Putamen (tissue), 1 donor: ENCODE measurements at places on chromosomes 2 and 18.

DNA sequence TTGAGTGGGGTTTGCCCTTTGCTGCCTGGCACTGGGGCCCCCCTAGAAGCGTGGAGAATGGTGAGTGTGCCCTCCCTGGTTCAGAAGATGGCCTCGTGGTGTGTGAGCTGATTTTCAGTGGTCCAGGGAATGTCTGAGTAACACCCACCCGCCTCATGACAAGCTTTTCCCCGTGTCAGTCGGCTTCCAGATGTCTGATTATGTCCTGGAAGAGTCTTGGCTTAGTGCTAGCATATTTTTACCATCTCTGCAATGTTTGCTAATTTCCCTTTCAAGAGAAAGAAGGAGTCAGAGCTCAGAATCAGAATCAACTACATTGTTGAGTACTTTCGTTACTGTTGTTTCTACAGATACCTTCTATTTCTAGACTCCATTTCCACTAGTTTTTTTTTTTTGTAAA is 214.7 kb downstream of the SEPTIN10 start:
- no peak for DNase-seq

DNA sequence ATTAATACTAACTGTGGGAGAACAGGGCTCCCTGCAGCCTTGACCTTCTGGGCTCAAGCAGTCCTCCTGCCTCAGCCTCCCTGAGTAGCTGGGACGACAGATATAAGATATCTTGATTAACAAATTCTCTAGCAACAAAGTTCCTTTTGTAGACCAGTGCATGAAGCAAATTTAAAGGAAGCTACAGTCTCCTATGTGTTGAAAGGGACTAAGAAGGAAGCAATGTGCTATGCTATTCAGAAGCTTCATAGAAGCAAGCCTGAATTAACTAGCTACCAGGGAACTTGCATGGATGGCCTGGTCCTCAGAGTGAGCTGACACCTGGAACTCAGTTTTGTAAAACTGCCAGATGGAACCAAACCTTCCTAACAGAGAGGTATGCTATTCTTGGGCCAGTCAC is 33.2 kb downstream of the RAPH1 start:
- no peak for DNase-seq

DNA sequence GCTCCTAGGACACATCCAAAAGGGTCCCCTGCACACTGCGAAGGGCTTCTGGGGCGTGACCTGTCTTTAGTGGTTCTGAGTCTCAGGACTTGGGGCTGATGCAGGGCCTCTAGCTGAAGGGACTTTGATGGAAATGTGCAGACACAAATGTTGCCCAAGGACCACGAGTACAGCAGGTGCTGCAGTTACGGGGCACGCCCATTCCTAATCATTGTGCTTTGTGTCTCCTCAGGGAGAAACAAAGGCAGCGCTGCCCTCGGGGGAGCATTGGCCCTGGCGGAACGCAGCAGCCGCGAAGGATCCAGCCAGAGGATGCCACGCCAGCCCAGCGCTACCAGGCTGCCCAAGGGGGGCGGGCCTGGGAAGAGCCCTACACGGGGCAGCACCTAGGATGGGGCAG is 8.0 kb downstream of the TUBA3E start:
- no peak for DNase-seq

DNA sequence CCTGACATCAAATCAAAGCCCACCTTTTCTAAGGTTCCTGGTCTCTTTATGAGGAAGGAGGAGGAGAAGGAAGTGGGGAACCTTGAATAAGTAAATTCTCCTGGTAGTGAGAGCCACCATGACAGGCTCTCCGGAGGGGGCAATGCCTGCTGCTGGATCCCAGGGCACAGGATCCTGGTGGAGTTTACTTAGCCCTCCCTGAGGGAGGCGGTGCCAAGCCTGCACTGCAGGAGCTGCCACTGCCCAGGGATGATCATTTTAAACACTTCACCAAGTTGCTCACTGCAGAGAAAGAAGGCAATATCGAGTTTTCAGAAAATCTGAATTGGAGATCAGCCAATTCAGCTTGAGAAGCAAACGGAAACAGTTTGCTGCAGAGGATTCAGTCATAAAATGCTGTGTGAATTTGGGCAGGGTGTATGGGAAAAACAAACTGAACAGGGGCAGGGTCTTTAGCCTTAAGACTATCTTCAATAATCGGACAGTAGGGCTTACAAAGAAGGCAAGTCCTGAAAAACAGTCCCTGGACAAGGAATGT is 200.7 kb downstream of the RAD51AP2 start:
- no peak for DNase-seq

GRCh38 chr18:51561821-51562220 is 364.3 kb upstream of the MEX3C start:
- DNase-seq = no peak

- no peak for DNase-seq
Measured at GRCh38 chr18:55925772-55926171, 337.8 kb upstream of the TCF4 start.

DNA sequence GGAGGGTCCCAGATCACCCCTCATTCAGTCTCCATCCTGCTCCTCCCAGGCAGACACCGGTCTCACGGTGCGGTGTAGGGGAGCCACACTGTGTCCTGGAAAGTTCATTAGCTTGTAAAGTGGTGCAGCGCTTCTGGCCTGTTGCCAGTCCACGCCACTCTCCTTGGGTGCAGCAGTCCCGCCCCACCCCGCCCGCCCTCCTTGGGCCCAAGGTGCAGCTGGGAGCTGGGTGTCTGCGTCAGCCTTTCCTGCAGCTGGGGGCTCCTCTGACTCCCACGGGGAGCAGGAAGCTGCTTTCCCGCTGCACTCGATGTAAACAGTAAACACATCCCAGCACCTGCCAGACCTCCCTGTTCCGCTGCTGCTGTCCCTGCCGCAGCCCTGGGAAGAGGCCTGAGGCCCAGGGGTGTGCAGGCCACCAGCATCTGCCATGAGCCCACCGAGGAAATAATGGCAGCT is 53.8 kb upstream of the ASB18 start:
- DNase-seq = no peak

DNA sequence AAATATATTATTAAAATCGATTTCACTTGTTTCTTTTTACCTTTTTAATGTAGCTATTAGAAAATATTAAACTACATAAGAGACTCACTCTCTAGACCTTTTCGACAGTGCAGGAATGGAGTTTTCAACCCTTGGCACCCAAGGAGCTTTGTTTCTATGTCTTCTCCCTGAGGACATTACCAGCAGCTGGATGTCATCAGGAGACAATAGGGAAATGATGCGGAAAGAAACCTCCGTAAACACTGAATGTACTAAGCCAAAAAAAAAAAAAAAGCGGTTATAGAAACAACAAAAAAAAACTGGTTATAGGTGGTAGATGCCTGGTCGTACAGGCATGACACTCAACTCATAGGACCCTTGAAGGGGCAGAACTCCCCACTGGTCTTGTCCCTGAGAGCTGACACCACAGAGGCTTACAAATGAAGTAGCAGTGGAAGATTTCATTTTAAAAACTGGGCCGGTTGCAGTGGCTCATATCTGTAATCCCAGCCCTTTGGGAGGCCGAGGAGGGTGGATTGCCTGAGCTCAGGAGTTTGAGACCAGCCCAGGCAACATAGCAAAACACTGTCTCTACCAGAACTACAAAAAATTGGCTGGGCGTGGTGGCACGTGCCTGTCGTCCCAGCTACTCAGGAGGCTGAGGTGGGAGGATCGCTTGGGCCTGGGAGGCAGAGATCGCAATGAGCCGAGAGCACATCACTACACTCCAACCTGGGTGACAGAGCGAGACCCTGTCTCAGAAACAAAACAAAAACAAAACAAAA is 23.8 kb downstream of the THAP4 start:
- DNase-seq = no peak

DNA sequence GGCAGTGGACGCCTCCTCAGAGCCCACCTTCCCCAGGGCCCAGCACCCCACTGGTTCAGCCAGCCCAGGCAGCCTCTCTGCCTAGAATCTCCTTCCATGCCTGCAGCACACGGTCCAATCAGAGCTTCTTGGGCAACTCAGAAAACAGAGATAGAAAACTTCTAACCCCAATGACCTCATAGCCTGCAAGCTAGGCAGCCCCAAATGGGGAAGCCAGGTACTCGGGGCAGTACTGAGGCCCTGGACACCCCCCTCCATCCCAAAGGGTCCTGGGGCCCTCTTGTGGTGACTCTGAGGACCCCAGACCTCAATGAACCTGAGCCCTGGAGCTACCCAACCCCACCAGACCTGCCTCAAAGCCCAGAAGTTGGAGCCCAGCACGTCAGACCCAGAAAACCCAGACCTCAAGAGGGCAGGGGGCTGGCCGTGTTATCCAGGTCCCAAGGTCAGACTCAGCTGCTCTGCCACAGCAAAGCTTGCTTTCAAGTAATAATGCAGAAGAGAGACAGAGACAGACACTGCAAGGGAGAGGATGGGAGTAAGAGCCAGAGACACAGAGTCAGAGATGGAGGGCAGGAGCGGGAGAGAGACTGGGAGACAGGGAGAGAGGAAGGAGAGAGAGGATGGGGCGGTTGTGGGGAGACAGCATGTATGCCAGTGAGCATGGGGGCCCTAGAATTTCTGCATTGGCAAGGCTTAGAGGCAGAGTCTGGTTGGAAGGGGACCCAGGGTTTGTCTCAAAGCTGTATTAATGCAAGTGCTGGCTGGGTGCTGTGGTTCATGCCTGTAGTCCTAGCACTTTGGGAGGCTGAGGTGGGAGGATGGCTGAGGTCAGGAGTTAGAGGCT is 28.2 kb downstream of the SERTAD2 start:
- DNase-seq = no peak

DNA sequence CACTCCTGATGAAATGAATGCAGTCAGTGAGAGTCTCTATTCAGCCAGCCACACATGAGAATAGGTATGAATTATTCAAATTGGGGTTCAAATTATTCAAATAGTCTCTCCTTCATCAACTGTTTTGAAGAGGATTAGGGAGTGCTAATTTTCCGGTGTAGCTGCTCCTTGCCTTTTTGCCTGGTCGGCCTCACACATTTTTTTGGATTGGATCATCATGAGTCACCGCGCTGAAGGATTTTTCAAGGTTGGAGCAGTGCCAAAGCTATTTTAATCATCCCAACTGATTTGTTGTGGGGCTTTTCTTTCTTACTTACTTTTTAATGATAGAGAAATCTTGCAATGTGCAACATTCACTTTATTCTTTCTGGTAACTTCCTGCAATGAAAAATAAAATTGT is 2.4 kb upstream of the DTNA start:
- peak; percentile 64 for DNase-seq

GRCh38 chr2:71811157-71811556 is 336.5 kb downstream of the CYP26B1 start:
- no peak for DNase-seq

DNA sequence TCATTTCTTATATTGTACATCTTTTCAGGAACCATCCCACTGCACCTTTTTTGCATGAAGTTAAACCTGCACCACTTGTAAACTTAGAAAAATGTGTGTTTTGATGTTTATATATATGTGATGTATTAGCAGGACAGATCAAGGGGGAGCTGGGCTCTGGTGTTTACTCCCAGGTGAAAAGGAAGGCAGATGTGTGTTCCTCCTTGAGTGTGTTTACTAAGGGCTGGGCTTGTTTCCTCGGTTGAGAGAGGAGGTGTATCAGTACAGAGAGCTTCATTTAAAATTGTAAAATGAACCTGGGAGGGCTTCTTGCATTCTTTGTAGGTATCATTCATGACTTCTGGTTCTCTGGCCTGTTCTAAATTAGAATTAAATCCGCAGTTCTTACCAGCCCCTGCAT is 14.8 kb downstream of the LPIN1 start:
- DNase-seq = no peak

- no peak for DNase-seq
Measured at GRCh38 chr18:13594551-13594950, 131.8 kb downstream of the FAM210A start.

DNA sequence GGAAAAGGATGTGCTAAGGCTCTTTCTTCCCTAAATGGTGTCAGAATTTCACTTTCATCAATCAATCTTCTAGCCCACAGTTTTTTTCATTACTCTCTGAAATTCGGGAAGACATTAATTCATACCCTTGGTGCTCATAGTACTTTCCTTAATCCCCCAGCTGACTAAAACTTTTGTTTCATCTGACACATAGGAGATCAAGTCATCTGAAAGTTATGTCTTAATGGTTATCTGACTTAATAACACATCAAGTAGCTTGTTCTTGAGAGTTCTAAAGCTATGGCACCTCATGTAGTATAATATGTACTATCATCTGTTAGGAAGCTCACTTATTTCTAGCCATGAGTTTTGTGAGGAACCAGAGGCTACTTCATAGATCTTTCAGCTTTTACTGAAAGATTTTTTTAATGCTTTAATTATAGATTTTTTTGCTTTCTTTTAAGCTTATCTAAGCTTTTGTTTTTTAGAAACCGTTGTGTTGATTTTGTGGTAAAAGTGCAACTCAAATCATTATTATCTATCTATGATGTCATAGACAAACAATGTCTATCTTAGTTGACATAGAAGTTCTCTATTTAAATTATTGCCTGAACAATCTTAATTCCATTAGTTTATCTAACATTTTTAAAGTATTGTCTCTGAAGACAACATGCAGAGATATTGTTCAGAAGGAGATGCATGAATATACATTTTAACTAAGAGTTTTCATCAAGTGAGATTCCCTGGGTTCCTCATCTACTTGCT is 93.6 kb upstream of the UBXN4 start:
- DNase-seq = no peak

GRCh38 chr2:8457092-8457481 is 224.8 kb upstream of the ID2 start:
- DNase-seq = no peak

DNA sequence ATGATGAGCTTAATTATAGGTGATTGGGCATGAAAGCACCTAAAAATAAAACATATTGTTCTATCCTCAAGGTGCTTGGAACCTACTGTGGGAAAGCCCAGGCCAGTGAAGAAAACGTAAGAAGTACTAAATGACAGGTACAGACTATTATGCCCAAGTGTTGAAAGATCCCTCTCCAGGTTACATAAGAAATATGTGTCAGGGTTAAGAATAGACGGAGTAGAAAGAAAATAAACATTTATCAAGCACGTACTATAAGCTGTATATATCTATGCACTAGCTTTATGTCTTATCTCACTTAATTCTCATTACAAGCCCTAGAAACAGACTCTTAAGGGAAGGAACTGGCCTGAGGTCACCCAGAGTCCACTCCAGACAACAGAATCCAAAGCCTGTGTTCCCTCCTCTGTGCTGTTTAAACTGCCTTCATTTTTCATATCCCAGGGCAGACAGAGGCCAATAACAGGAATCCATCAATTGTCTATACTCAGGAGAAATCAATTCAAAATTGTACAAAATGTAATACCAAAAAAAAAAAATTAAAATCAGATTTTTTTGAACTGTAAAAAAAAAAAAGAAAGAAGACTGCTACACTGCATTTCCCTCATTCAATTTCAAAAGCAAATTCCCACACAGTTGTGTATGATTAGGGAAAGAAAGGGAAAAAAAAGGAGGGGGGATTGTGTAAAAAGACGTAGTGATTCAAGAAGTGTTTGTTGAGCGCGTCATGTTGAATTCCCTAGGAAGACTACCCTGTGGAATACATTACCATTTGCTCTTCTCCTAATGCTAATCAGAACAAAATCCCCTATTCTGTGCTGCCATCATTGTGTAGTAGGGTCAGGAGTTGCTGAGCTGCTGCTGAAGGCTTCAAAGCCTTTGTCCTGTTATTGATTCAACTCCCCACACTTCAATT is 156.3 kb downstream of the IRS1 start:
- DNase-seq = no peak

DNA sequence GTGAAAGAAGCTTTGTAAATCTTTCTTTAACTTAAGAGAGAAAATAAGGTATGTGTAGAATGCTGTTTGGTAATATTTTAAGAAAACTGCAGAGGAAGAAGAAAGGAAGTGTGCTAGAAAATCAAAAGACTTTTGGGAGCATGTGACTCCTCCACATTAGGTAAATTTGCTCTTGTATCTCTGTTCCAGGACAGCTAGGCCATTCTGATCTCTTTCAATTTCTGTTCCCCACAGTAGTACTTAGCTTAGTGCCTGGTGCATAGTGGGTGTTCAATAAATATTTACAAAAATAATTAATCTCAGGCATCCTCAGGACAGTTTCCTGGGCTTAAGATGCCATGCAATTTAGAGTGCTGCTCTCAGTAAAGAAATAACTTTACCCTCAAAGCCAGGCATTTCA is 105.0 kb downstream of the GPD2 start:
- DNase-seq = no peak
